ENCODE measurements at places on chromosomes 2 and 18.

- peak; percentile 47 for DNase-seq
Measured at GRCh38 chr2:134460583-134460998, 206.7 kb downstream of the MGAT5 start.

DNA sequence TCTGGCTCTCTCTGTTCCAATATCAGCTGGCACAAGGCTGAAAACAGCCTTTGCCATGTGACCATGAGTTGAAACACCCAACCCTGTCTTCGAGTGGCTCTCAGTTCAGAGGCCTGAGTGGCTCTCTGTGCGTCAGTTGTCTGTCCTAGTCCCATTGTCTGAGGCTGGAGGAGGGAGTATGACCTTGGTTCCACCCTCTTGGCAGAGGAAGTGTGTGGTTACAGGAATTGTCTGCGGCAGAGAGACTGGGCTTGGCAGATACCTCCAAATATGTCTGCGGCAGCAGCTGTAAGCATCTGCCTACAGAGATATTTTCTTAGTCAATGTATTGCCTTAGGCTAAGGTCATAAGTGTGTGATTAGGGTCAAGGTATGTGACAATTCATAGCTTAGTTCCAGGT lies 32.6 kb downstream of the CNGA3 start:
- DNase-seq = no peak

DNA sequence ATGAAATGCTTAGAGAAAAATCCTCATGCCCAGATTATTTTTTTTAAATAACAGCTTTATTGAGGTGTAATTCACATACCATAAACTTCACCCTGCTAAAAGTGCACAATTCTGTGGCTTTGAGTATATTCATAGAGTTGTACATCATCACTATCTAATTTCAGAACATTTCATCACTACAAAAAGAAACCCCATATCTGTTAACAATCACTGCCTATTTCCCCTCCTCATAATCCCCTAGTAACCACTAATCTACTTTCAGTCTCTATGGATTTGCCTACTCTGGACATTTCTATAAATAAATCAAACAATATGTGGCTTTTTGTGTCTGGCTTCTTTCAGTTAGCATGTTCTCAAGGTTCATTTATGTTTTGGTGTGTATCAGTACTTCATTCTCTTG lies 51.4 kb downstream of the OSBPL1A start:
- no peak for DNase-seq

DNA sequence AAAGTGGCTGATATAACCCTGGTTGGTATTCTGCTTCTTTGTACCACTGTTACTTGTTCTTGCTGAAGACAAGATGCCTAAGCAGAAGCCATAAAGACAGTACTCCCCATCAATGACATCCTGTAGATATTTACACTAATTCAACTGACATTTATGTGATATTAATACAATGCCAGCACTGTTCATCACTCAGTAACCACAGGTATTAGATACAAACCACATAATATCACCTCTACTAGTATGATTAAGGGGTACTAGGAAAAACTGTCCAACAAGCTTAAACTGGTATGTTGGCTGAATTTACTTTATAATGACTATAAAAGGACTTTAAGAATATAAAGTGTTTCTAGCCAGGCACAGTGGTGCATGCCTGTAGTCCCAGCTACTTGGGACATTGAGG lies 65.8 kb downstream of the RTN4 start:
- DNase-seq = no peak

DNA sequence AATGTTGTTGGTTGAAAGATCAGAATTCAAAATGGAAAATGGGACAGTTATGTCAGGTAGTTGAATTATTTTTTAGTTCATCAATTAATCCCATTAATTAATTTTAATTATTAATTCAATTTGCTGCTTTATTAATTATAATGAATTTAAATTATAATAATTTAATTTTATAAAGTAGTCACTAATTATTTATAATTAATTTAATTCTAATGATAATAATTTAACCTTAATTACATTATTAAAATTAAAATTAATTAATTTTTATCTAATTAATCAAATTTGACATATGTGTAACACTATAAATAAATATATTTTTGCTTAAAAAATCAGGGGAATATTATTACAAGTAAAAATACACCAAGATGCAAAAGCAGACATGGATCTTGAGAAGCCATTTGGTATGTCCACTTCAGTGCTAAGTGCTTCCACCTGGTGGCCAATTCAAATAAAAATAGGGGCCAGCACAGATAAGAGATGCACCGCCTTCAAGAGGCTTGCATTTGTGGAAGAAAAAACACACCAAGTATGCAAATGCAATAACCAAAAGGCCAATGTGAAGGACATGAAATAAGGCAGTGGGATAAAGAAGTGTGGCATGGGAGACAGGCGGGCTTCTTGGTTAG lies 73.2 kb downstream of the MBP start:
- DNase-seq = peak; percentile 44

DNA sequence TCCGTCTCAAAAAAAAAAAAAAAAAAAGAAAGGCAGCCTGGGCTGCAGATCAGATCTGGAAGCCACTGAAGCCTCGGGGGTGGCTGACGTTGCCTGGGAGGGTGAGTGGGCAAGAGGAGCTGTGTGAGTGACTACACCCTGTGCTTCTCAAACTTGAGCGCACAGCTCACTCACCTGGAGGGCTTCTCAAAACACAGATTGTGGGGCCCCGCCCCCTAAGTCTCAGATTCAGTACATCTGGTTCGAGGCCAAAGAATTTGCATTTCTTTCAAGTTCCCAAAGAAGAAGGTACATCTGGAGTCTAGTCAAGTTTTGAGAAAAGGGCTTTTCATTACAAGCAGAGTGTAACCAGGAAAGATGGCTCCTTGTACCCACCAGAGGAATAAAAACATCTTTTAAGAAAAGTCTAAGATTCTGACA lies 97.7 kb upstream of the CAB39 start:
- no peak for DNase-seq

DNA sequence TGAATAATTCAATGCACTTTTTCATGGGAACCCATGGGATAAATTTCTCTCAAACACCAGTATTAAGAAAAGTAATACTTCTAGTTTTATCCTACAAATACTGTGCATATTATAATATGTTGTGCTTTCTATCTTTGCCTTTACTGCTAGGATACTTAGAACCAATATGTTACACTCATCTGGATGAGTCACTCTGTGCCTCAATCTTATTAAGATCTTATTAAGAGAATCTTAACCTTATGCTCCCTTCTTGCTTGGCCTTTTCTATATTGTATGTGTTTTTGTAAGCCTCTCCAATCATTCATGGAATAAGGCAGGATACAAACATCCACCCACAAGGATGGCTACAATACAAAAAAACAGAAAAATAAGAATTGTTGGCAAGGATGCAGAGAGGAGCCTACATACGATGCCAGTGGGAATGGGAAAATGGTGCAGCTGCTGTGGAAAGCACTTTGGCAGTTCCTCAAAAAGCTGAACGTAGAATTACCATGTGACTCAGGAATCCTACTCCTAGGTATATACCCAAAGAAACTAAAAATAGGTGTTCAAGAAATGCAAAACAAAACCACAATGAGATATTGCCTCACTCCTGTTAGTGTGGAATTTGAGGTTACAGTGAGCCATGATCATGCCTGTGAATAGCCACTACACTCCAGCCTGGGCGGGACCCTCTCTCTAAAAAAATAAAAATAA lies 10.7 kb upstream of the TWSG1 start:
- no peak for DNase-seq

- DNase-seq = no peak
Measured at GRCh38 chr18:45984546-45985235, 17.6 kb upstream of the EPG5 start.

DNA sequence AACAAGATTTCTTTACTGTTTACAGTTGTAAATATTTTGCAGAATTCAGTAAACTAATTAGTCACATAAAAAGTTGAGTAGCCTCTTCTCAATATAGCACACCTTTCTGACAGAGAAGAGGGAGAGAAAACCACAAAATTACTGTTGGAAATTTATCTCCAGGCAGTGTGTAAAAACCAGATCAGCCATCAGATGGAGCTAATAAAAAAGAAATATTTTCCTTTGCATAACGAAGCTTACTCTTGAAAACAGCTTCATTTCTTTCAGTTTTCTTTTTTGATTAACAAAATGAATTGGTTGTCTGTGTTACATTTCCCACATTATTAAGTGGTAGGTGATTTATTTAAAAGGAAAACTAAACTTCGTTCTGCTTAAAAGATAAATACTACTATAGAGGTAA lies 259.3 kb upstream of the KCNJ3 start:
- DNase-seq = no peak

DNA sequence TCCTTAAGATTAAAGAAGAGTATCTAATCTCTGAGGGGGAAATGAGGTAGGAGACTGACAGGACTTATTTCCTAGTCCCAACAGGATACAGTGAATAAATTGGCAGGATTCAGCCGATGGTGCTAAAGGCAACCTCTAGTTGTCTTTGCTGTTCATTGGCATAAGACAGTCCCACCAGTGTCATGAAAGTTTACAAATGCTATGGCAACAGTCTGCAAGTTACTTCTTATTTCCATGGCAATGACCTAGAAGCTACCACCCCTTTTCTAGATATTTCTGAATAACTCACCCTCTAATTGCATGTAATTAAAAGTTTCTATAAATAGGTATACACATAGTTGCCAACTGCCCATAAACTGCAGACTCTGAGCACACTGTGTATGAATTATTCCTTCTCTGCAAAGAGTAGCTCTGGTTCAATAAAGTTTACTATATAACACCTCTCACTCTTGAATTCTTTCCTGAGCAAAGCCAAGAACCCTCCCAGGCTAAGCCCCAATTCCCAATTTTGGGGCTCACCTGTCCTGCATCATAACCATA lies 172.7 kb upstream of the LRATD1 start:
- no peak for DNase-seq

- no peak for DNase-seq
Measured at GRCh38 chr2:203804070-203804469, 63.5 kb upstream of the CTLA4 start.

GRCh38 chr18:76461692-76462325 lies 33.2 kb downstream of the ZNF516 start:
- no peak for DNase-seq

- no peak for DNase-seq
Measured at GRCh38 chr2:43305012-43305411, 78.6 kb upstream of the ZFP36L2 start.

DNA sequence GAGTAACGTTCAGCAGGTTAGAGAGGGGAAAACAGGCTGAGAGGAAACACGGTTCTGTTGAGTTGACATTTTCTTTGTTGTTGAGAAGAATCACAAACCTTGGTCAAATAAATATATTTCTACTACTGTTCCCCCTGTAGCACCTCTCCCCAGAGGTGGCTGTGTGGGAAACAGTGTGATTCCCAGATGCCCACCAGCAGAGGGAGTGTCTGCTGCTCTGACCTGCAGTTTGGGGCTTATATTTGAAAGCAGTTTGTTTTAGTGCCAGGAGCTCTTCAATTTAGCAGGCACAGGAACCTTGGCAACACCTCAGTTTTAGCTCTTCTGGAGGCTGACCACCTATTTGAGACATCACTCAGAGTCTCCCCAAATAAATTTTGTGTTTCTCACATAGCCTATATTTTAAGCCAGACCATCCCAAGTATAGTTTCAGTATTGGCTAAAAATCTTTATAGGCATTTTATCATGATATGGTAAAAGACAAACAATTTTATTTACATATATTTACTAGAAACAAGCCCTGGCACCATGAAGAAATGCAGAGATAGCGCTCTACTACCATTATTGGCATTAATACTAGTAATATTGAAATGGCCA lies 75.7 kb downstream of the PIK3C3 start:
- no peak for DNase-seq

DNA sequence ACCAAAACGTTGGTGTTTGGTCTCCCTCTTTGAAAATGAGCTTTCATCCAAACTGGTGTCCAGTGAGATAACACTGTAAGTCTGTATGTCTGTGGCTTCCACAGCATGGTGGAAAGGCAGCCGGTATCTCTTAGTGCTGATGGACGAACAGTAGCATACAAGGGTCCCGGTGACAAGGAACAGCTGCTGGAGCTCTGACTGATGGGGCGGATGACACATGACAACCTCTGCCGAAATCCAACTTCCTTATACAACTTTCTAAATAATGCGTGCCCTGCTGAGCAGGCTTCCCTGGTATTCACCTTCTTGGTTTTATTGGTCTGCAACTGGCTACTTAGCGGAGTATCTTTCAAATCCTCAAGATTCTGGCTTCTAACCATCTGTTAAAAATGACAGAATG lies 216.2 kb downstream of the SRBD1 start:
- DNase-seq = no peak

DNA sequence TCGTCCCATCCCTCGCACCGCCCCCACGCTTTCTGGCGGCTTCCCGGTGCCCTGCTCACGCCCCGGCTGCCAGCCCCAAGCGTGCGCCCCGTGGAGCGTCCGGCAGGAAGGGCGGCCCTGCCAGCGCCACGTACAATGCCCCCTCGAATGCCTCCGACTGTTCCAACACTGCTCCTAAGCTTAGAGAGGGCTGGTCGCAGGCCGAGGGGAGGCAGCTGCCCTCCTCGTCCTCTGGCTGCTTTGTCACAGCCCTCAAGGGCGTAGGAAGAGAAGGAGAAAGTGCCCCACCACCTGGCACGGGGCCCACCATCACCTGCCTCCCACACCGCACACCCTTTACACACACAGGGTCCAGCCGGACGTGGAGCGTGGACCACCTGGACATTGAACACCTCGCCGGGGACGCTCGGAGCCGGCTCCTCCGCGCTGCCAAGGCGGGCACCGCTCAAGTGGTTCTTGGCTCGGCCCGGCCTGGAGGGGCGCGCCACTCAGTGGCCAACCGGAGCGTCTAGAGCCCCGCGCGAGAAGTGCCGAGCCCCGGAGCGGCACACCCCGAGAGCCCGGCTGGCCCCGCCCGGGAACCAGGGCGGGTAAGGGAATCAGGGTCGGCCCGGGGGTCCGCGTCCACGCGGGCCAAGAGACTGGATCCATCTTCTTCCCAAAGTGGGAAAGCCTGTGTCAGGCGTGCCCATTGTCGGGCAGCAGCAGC lies 830 bp downstream of the DNER start:
- peak; percentile 75 for DNase-seq

DNA sequence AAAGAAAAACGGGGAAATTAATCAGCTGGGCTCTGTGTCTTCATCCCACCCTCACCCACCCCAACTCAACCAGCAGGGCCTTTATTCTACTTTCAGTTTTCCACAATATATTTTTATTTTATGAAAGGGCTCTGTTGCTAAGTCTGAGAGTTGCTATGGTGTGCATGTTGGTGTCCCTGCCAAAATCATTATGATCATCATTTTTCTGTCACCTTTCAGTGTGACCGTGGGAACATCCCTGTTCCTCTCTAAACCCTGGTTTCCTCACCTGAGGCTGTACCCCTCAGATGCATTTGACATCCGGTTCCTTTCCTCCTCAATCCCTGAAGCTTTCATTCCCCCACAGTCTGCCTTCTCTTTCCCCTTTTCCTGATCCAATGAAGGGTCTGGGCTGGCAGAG lies 180.5 kb downstream of the ZFP36L2 start:
- no peak for DNase-seq

GRCh38 chr2:97715951-97716694 lies 2.7 kb downstream of the ZAP70 start:
- DNase-seq = no peak

DNA sequence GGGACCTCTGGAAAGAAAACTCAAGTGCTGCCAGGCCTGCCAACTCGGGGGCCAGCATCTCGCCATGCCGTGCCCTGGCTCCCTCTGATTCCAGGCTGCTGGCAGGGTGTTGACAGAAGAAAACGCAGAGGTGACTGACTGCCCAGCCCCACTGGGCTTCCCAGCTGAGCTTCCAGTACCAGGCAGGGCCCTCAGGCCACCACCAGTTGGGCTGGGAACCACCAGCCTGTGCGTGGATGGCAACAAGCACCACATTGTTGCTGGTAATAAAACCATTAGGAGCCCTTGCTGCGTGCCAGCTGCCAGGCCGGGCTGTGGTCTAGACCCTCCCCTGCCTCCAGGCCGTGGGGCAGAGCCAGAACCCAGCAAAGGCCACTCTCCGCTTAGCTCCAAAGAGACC lies 9.2 kb downstream of the DNMT3A start:
- DNase-seq = no peak

Data from NCI-H1436 (cell line).